Subcutaneous adipose tissue (tissue), 4 donors: ENCODE measurements at places on chromosomes 12 and 14. TPM values are rescaled to one million over a fixed set of nuclear protein-coding genes. Genes with fewer than 3 reads are reported as not detected.

The GALNT9 gene
- total RNA-seq: not detected

The NRXN3 gene
- total RNA-seq: 2.4 TPM

The HOXC12 gene
- total RNA-seq: 1.8 TPM

The ATP5MC2 gene
- 327 TPM for total RNA-seq

The TAS2R13 gene
- 1.8 TPM for total RNA-seq

The KRT79 gene
- 3.6 TPM for total RNA-seq

The GPR84 gene
- total RNA-seq: 1.1 TPM

The FKBP11 gene
- 5.5 TPM for total RNA-seq

The METTL25 gene
- total RNA-seq: 13.1 TPM

The COL2A1 gene
- not detected for total RNA-seq

The SYCP3 gene
- not detected for total RNA-seq

The ZBTB1 gene
- 63.6 TPM for total RNA-seq

The HCAR3 gene
- total RNA-seq: 2.4 TPM

The MMP19 gene
- 68.6 TPM for total RNA-seq

The TCL1B gene
- not detected for total RNA-seq

The NACA gene
- total RNA-seq: 1,436 TPM

The PIANP gene
- total RNA-seq: not detected

The PCNX1 gene
- 109 TPM for total RNA-seq

The KRT80 gene
- not detected for total RNA-seq

The PTPRQ gene
- 3.1 TPM for total RNA-seq

The TMEM106C gene
- total RNA-seq: 40.6 TPM

The CATSPERB gene
- total RNA-seq: 4.2 TPM
